Retinal pigment epithelial cell (primary cell): ENCODE measurements at places on chromosomes 6 and 20.

DNA sequence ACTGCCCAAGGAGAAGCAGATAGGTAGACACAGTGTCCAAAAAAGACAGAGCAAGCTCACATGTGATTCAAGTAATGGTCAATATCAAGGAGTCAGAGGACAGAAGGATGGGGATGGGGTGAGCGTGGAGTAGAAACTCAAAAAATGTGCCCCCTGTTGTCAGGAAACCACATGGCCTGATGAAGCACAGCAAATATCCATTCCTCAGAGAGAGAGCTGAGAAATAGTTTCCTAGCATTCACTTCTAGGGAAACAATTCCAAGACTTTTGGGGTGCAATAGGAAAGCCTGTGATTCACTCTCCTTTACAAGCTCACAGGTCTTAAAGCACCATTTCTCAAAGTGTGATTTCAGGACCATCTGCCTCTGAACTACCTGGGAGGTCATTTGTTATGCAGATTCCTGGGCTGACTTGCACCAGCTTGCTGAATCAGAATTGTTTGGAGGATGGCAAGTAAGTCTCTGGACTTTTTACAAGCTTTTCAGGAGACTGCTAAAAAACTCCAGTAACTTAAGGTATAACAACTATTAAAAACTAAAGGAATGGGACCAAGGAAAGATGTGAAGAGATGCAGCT is 432.8 kb downstream of the HDGFL1 start:
- DNase-seq = no peak

DNA sequence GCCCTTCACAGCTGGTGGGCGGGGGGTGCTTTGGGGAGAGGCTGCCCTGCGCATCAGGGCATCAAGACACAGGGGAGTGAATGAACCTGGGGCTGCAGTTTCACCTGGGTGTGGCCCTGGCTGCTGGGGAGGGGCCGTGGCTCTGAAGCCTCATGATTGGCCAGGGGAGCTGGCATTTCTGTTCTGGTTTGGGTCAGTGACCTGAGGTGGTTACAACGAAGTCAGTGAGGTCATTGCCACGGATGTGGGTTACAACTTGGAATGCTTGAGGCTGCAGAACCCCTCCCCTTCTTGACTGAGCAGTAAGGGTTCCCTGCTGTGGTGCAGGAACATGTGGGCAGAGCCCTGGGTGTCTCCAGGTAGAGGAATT is 3.0 kb downstream of the TCEA2 start:
- DNase-seq = no peak

DNA sequence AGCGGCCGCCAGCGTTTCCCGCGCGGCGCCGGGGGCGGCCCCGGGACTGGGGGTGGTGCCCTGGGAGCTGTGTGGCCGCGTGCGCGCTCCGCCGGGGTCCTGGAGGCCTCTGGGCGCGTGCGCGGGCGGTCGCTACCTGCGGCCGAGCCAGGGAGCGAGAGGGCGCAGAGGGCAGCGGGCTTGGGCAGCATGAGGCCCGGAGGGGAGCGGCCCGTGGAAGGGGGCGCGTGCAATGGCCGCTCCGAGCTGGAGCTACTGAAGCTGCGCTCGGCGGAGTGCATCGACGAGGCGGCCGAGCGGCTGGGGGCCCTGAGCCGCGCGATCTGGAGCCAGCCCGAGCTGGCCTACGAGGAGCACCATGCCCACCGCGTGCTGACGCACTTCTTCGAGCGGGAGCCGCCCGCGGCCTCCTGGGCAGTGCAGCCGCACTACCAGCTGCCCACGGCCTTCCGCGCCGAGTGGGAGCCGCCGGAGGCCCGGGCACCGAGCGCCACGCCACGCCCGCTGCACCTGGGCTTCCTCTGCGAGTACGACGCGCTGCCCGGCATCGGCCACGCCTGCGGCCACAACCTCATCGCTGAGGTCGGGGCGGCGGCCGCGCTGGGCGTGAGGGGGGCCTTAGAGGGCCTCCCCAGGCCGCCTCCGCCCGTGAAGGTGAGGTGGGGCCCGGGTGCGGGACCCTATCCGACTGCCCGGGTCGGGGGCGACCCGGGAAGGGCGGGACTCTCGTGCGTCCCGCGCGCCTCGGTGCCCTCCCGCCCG is at the start of gene PM20D2:
Gene PM20D2, plus strand, starts transcription at position 100 of the 762 bp plus-strand sequence. Its CDS starts 90 bp downstream, at position 190.
- no peak for DNase-seq

GRCh38 chr20:34364223-34364506 is 1.1 kb downstream of the ITCH start:
- DNase-seq = peak; percentile 42
